Karpas-422 (cell line): ENCODE measurements at places on chromosomes 2 and 18. TPM values are rescaled to one million over a fixed set of nuclear protein-coding genes. Genes with fewer than 3 reads are reported as not detected.

- no peak for DNase-seq
- H3K27me3 ChIP-seq, result 0 out of 2 replicates have a peak, but pooled peaks cover 3% of the 10 kb centered on the region
- no peak overlapping the region for H3K4me3 ChIP-seq
- H3K27ac ChIP-seq, result no peak overlapping the region
Observed at GRCh38 chr2:100793982-100794381, 26.0 kb upstream of the NPAS2 start.

GRCh38 chr2:71082402-71083252 is 14.2 kb downstream of the NAGK start:
- H3K27ac ChIP-seq, result no peak overlapping the region
- H3K4me3 ChIP-seq, result no peak overlapping the region
- peak; percentile 39 for DNase-seq
- H3K36me3 ChIP-seq, result no peaks in the 10 kb centered on the region
- H3K4me1 ChIP-seq, result no peaks in the 10 kb centered on the region
- no peaks in the 10 kb centered on the region for H3K27me3 ChIP-seq

The FTCDNL1 gene
- total RNA-seq, result 0.94 and 1.9 TPM in 2 replicates

The CFAP65 gene
- 0.11 TPM in 1 of 2 replicates, not detected in the other for total RNA-seq
